ENCODE measurements at places on chromosomes 7 and 10.

DNA sequence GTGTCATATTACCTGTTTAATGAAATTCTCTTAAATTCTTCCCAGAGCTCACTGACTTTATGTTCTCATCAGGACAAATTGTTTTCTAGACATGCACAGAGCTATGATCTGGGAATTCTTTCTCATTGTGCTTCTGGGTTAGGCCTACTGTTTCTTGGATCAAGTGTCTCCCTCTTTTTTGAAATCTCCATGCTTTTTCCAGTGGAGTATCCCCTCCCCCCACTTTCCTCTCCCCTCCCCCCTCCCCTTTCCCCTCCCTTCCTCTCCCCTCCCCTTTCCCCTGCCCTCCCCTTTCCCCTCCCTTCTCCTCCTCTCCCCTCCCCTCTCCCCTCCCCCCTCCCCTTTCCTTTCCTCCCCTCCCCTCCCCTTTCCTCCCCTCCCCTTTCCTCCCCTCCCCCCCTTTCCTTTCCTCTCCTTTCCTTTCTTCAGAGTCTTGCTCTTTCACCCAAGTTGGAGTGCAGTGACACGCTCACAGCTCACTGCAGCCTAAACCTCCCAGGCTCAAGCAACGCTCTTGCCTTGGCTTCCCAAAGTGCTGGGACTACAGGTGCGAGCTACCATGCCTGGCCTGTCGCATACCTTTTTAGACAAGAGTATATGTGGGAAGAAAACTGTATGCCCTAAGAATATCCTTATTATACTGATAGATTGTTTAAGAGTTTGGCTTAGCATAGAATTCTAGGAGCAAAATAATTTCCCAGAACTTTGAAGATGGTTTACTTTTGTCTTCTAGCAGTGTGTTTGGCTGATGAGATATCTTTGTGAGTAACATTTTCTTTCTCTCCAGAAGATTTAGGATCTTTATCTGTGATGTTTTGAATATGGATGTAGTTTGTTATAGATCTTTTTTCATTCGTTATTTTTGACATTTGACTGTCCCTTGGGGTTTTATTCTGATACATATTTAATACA lies 2.5 kb downstream of the DYNC2I1 start:
- DNase-seq, result no peak

DNA sequence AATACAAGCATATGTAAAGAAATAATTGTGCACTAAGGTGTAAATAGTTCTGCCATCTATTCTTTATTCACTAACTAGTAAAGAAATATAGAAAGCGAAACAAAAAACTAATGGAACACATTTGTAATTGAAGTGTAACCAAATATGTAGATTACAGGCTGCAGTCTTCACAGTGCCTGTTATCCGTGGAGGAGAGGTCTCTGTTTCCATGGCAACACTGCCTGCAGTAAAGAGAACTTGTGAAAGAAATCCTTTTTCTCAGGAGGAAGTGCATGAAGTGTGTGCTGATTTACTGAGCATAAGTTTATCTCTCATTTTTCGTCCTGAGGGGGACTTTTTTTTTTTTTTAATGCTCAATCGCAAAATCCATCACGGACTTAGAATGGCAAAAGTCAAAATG lies 102.5 kb downstream of the APBB1IP start:
- DNase-seq, result no peak

GRCh38 chr7:47605816-47606575 lies 24.1 kb upstream of the TNS3 start:
- DNase-seq, result no peak

GRCh38 chr7:90568213-90568612 lies 27.9 kb upstream of the CDK14 start:
- no peak for DNase-seq

- DNase-seq, result no peak
These were observed 229.1 kb downstream of the ELFN1 start for GRCh38 chr7:1899196-1899595.

DNA sequence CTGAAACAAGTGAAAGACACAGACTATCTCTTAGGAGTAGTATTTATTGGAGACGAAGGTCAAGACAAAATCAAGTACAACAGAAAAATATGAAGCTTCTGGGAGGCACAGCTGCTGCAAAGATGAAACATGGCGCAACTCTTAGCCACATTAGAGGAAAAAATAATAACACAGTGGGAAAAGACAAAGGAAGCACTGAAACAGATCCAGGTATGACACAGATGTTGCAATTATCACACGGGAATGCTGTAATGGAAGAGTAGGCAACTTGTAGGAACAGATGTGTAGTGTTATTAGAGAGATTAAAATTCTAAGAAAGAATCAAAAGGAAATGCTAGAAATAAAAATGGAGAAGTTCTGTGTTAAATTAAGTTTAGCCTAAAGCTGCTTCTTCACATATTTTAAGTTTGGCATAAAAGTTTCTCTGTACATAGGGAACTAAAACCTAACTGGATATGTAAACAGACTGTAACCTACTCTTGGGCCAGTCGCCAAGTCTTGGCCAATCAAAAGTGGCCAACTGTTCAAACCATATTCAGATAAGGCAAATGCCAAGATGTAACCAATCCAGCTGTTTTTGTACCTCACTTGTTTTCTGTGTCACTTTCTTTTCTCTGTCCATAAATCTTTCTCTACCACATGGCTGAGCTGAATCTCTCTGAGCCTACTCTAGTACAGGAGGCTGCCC lies 1132.0 kb upstream of the LRRTM3 start:
- no peak for DNase-seq

DNA sequence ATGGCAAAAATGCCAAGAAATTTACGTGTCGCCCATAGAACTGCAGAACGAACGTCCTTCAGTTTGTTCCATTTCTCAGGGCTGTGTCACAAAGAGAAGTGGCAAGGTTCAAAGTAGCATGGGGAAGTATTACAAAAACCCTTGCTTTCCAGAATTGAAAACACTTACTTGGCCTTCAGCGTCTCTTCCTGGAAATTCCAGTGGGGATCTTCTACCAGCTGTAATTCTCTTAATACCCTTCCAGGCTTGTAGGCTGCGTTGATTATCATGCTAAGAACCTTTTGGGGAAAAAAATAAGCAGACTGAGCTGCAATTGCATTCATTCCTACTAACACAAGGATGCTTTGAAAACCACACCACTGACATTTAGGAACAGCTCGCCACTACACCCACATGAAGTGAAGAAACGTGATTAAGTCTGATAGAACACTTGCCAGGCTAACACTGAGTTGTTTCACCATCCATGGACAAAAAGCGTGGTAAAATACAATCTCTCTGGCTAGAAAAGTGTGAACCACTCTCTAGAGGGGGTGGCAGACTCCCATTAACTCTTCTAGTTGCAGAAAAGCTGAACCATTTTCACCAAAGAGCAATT lies 222.3 kb downstream of the SFMBT2 start:
- no peak for DNase-seq

- no peak for DNase-seq
These were observed 47.9 kb downstream of the FHIP2A start for GRCh38 chr10:114869520-114869892.

DNA sequence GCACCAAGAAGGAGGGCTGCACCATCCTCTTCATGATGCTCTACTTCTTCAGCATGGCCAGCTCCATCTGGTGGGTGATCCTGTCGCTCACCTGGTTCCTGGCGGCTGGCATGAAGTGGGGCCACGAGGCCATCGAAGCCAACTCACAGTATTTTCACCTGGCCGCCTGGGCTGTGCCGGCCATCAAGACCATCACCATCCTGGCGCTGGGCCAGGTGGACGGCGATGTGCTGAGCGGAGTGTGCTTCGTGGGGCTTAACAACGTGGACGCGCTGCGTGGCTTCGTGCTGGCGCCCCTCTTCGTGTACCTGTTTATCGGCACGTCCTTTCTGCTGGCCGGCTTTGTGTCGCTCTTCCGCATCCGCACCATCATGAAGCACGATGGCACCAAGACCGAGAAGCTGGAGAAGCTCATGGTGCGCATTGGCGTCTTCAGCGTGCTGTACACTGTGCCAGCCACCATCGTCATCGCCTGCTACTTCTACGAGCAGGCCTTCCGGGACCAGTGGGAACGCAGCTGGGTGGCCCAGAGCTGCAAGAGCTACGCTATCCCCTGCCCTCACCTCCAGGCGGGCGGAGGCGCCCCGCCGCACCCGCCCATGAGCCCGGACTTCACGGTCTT lies 1.9 kb downstream of the FZD1 start:
- DNase-seq, result no peak

DNA sequence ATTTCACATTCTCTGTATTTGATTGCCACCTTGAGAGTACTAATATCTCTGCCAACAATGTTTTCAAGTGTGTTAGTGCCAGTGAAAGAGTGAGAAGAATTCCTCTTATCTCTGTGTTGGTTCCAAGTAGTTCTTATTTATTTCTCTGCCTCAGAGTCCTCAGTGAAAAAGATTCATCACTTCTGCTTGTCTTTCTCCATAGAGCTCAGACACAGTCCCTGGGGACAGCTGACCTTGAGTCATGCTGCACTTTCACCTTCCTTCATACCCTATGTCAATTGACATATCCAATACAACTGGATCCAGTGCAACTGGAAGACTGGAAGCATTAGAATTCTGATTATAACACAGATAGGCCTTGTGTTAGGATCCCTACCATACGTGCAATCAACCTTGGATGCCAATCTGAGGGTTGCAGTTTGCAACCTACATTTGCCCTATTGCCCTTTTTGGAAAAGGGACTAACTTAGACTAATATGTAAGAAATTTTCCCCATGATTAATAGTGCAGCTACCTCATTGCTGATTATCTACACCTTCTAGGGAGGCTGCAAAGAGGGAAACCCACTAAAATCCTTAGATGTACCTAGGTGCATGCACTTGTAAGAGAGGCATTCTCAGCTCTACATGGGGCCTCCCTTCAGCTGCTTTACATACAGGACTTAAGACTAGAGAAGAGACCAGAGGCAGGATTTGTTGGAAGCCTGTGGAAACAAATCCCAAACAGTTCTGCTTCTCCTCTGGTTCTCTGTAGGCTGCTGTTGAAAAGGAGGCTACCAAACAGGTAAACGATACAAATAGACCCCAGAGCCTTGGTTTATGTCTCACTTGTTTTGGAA lies 8.4 kb downstream of the IFIT2 start:
- DNase-seq, result no peak

DNA sequence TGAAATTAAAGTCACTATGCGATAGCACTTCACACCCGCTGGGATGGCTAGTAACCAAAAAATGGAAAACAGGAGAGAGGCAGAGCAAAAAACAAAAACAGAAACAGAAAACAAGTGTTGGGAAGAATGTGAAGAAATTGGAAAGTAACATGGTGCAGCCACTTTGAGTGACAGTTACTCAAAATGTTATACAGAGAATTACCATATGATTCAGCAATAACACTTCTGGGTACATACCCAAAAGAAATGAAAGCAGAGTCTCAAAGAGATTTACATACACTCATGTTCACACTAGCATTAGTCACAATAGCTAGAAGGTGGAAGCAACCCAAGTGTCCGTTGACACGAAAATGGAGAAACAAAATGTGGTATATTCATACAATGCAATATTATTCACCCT lies 88.6 kb upstream of the KCNIP2 start:
- no peak for DNase-seq

GRCh38 chr10:117723343-117723742 lies 180.8 kb downstream of the EMX2 start:
- no peak for DNase-seq

DNA sequence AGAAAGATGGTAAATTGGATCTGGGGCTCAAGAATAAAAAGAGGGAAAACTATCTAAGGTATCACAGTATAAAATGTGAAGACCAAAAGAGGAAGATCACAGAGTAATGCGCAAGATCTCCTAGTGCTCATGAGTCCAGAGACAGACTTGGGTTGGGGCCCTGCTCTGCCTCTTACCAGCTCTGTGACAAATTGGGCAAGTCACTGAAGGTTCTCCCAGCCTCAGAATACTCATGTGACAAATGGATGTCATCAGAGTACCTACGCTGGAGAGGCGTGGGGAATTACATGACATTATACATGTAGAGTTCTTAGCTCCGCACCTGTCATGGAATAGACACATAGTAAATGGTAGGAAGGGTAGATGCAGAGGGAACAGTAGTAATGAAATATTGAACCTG lies 124.4 kb downstream of the DOCK4 start:
- DNase-seq, result no peak

GRCh38 chr7:108055611-108056021 lies 52.7 kb upstream of the LAMB1 start:
- DNase-seq, result no peak

- no peak for DNase-seq
These were observed 56.4 kb downstream of the PRR15 start for GRCh38 chr7:29619848-29620555.

GRCh38 chr10:60732807-60733516 lies 45.3 kb upstream of the CDK1 start:
- DNase-seq, result no peak

GRCh38 chr10:69906425-69906824 lies 104.7 kb downstream of the COL13A1 start:
- no peak for DNase-seq

- DNase-seq, result no peak
These were observed 113.0 kb upstream of the DPP6 start for GRCh38 chr7:153939177-153939576.

GRCh38 chr10:14032406-14032998 lies 298.2 kb downstream of the FRMD4A start:
- DNase-seq, result no peak

DNA sequence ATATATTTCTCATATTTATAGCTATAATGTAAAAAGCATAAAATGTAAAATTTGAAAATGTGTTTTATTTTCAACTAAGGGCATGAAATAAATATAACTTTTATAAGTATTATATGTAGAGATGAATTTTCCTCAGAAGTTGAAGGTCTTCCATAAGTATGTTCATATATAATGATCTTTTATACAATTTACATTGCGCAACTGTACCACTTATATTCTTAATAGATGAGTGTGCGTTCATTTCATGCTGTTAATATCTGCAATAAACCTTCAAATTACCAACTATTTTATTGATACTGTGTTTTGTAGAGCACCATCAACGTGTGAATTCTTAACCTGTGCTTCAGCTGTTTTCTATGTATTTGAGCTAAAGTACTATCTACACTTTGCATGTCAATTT lies 285.3 kb downstream of the CNTNAP2 start:
- DNase-seq, result no peak

- DNase-seq, result no peak
These were observed 15.2 kb upstream of the EGR2 start for GRCh38 chr10:62831346-62831745.

GRCh38 chr10:118967160-118967559 lies 62.4 kb upstream of the NANOS1 start:
- no peak for DNase-seq

GRCh38 chr7:87627634-87627994 lies 584 bp upstream of the RUNDC3B start:
- no peak for DNase-seq

DNA sequence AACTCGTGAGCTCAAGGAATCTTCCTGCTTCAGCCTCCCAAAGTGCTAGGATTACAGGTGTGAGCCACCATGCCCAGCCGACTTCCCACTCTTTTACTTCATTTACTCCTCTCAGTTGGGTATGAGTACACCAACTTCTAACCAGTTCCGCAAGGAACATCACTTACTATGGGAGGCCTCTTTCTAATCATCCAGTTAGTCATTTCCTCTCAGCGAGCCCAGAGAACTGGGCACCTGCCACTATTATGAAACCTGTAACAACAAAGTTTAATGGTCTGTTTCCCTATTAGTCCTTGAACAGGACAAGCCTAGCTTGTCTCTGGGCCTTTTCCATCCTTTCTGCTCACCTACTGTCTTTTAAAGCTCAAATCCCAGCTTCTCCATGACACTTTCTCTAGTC lies 88.8 kb downstream of the DNMBP start:
- DNase-seq, result no peak

Data from SHP77 treated with DMSO at 0.1 percent for 48 hours (cell line).